H9 (cell line): ENCODE measurements at places on chromosomes 2 and 18. TPM values are rescaled to one million over a fixed set of nuclear protein-coding genes. Genes with fewer than 3 reads are reported as not detected.

DNA sequence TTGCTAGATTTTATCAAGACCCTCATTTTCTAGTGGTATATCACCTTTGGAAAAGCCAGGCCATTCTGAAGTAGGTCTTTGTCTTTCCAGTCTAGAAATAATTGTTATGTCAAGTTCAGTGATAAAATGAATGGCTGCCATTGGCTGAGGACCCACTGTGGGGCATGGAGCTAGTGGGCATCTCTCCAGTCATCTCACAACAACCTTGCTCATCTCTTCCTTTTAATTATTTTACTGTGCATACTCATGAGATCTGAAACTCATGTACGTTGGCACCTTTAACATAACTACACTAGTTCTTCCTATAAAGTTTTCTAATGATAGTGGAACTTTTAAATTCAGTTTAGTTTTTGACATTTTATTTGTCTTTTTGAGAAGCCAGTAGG is 240.9 kb downstream of the SLC8A1 start:
- DNase-seq: no peak
- peaks cover 10% of the 10 kb centered on the region; the same call in 1 of the 2 replicates for H3K4me1 ChIP-seq
- no peak overlapping the region for H3K4me3 ChIP-seq

DNA sequence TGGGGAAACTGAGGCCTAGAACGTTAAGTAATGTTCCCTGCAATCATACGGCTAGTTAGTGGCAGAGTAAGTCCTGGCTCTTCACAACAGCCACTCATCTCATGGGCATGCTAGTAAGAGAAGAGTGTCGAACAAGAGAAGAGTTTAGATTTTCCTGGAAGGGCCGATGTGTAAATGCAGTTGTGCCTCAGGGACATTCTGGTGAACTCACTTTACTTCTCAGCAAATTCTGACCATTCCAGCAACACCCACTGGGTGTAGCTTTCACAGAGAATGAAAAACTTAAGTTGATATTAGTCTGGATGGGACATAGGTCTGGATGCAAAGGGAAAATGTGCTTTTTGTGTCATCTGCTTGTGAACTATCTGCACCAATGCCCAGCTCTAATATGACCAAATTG is 23.5 kb downstream of the MRPL44 start:
- peaks cover 13% of the 10 kb centered on the region for H3K36me3 ChIP-seq
- H3K27me3 ChIP-seq: no peaks in the 10 kb centered on the region
- no peak overlapping the region for H3K27ac ChIP-seq
- no peaks in the 10 kb centered on the region for H3K4me1 ChIP-seq

- no peak overlapping the region for H3K27ac ChIP-seq
- H3K4me3 ChIP-seq: no peak overlapping the region
Observed at GRCh38 chr2:1611886-1612285, 132.4 kb downstream of the PXDN start.

GRCh38 chr2:109151519-109151918 is 22.5 kb downstream of the SH3RF3 start:
- no peaks in the 10 kb centered on the region for H3K27me3 ChIP-seq
- DNase-seq: no peak
- H3K36me3 ChIP-seq: no peaks in the 10 kb centered on the region

DNA sequence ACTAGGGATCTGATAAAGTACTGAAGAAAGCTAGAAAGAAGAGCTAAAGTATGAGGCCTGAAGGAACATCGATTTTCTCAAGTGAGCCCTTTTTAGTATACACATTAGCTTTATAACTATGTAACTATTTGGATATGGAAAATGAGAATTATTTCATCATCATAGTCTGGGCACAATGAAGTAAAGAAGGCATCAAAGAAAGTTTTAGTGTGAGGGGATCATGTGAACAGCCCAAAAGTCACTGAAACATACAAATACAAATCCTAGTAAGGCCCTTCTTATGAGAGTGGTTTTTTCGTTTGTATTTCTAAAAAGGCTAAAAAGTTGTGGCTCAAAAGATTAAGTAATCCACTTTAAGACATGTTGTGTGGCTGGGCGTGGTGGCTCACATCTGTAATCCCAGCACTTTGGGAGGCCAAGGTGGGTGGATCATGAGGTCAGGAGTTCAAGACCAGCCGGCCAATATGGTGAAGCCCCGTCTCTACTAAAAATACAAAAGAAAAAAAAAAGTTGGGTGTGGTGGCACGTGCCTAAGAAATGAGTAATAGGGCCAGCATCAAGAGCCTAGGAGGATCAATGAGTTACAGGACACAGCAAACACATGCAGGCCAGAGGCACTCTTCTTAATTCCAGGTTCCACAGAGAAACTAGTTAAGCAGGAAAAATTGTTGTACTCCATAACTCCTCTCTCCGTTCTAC is 61.9 kb downstream of the PUM2 start:
- H3K27me3 ChIP-seq: no peaks in the 10 kb centered on the region
- no peak overlapping the region for H3K4me3 ChIP-seq
- peaks cover 3% of the 10 kb centered on the region; the same call in 2 of the 3 replicates for H3K36me3 ChIP-seq
- no peaks in the 10 kb centered on the region for H3K4me1 ChIP-seq
- H3K27ac ChIP-seq: no peak overlapping the region
- DNase-seq: no peak

- H3K36me3 ChIP-seq: no peaks in the 10 kb centered on the region
- no peak overlapping the region for H3K4me3 ChIP-seq
- no peak for DNase-seq
- peaks cover 4% of the 10 kb centered on the region; the same call in 1 of the 2 replicates for H3K4me1 ChIP-seq
- no peaks in the 10 kb centered on the region for H3K27me3 ChIP-seq
Observed at GRCh38 chr2:62415019-62415431, 91.0 kb downstream of the TMEM17 start.

GRCh38 chr2:210445116-210445707 is 31.3 kb downstream of the LANCL1 start:
- no peak overlapping the region for H3K27ac ChIP-seq
- H3K27me3 ChIP-seq: no peaks in the 10 kb centered on the region
- peaks cover 47% of the 10 kb centered on the region for H3K36me3 ChIP-seq
- DNase-seq: no peak
- H3K4me1 ChIP-seq: no peaks in the 10 kb centered on the region

DNA sequence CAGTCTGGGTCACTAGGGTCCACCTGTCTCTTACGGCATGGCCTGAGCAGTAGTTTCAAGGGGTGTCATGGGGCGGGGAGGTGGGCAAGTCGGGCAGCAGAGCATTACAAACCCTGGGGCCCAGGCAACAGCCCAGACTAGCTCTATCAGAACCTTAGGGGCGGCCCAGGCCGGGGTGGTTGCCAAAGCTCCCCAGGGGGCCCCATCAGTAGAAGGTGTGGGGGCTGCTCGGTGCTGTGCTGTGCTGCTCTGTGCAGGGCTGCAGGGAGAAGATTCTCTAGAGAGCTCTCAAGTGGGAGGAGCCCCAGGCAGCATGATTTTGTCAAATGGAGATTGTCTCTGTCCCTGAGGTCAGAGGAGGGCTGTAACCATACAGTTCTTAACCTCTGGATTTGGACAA is 36.4 kb upstream of the SLC14A1 start:
- H3K4me3 ChIP-seq: no peak overlapping the region
- peaks cover 10% of the 10 kb centered on the region for H3K4me1 ChIP-seq
- H3K27ac ChIP-seq: no peak overlapping the region
- no peak for DNase-seq

DNA sequence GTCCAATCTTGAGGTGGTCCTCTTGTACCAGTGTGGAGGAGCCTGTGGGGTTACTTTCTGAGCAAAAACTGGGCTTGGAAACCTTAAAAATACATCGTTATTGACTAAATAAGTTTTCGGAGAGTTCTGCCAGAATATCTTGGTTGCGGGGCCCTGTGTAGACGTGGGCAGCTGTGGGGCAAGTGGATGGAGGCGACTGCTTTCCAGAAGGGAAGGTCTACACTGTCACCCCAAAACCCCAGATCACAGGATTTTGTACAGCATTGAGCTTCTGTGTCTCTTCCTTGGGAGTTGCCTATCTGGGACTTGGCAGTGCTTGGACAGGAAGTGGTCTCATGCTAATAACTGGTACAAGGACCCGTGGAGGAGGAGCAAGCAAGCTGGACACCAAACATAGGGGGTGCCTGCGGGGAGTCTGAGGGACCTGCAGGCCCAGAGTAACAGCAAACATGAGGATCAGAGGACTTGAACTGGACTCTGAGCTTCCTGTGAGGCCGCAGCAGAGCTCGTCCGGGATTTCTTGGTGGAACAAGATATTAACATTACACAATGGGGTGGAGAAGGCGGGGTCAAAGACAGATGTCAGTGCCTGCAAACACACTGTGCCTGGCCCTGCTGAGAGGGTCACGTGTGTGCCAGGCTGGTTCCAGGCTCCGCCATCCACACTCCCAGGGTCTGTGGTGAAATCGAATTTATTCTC is 48.0 kb upstream of the CTLA4 start:
- H3K27ac ChIP-seq: no peak overlapping the region
- no peaks in the 10 kb centered on the region for H3K27me3 ChIP-seq
- no peak for DNase-seq
- H3K4me1 ChIP-seq: peaks cover 4% of the 10 kb centered on the region
- no peak overlapping the region for H3K4me3 ChIP-seq

DNA sequence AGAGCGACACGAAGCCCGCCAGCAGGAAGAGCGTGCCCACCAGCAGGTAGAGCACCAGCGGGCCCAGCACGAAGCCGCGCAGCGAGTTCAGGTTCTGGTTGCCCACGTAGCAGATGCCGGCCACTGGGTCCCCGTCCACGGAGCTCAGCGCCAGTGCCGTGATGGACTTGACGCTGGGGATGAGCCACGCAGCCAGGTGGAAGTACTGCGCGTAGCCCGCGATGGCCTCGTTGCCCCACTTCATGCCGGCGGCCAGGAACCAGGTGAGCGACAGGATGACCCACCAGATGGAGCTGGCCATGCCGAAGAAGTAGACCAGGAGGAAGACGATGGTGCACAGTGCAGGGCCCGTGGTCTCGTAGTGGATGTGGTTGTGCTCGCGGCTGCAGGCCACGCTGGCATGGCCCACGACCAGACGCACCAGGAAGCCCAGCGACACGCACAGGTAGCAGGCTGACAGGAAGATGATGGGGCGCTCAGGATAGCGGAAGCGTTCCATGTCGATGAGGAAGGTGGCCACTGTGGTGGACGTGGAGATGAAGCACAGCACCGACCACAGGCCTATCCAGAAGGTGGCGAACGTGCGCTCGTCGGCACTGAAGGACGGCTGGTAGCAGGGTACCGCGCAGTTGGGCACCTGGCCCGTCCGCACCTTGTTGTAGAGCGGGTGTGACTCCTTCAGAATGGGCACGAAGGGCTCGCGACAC is 2.1 kb downstream of the FZD5 start:
- peak; percentile 71 for DNase-seq
- no peaks in the 10 kb centered on the region for H3K27me3 ChIP-seq
- peaks cover 15% of the 10 kb centered on the region; the same call in 1 of the 2 replicates for H3K4me1 ChIP-seq
- peaks cover 59% of the 10 kb centered on the region for H3K36me3 ChIP-seq

DNA sequence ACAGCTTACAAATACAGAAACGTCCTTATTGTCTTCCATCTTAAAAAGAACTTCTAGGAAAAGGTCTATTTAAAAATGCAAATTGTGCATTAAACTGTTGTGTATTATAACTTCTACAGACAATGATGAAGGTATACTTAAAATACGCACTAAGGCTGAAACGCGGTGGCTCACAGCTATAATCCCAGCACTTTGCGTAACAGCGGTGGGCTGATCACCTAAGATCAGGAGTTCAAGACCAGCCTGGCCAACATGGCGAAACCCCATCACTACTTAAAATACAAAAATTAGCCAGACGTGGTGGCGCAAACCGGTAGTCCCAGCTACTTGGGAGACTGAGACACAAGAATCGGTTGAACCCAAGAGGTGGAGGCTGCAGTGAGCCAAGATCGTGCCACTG is 4.9 kb downstream of the CUL3 start:
- no peak for DNase-seq
- no peak overlapping the region for H3K27ac ChIP-seq
- H3K27me3 ChIP-seq: no peaks in the 10 kb centered on the region
- no peak overlapping the region; the same call in 2 of the 3 replicates for H3K4me3 ChIP-seq
- peaks cover 6% of the 10 kb centered on the region; the same call in 1 of the 2 replicates for H3K4me1 ChIP-seq
- peaks cover 6% of the 10 kb centered on the region; the same call in 2 of the 3 replicates for H3K36me3 ChIP-seq

- H3K4me1 ChIP-seq: peaks cover 2% of the 10 kb centered on the region; the same call in 1 of the 2 replicates
- H3K4me3 ChIP-seq: no peak overlapping the region
- no peaks in the 10 kb centered on the region for H3K27me3 ChIP-seq
- DNase-seq: no peak
- no peaks in the 10 kb centered on the region for H3K36me3 ChIP-seq
- no peak overlapping the region for H3K27ac ChIP-seq
Observed at GRCh38 chr2:210553373-210553772, 3.0 kb upstream of the CPS1 start.

GRCh38 chr18:50209311-50209710 is 14.4 kb upstream of the MYO5B start:
- no peak overlapping the region for H3K27ac ChIP-seq
- no peak overlapping the region for H3K4me3 ChIP-seq

- no peak overlapping the region for H3K27ac ChIP-seq
- no peaks in the 10 kb centered on the region; the same call in 2 of the 3 replicates for H3K36me3 ChIP-seq
- H3K4me3 ChIP-seq: no peak overlapping the region
Observed at GRCh38 chr2:211281430-211282073, 725.2 kb downstream of the CPS1 start.

- no peaks in the 10 kb centered on the region for H3K27me3 ChIP-seq
- H3K4me3 ChIP-seq: no peak overlapping the region
- no peak for DNase-seq
- H3K27ac ChIP-seq: no peak overlapping the region
Observed at GRCh38 chr2:65980531-65980930, 454.4 kb upstream of the MEIS1 start.

GRCh38 chr18:9401176-9401575 is 66.6 kb downstream of the TWSG1 start:
- H3K4me3 ChIP-seq: no peak overlapping the region
- H3K36me3 ChIP-seq: peaks cover 16% of the 10 kb centered on the region
- H3K27me3 ChIP-seq: no peaks in the 10 kb centered on the region
- H3K4me1 ChIP-seq: no peaks in the 10 kb centered on the region
- DNase-seq: no peak
- H3K27ac ChIP-seq: no peak overlapping the region

GRCh38 chr2:231530099-231531011 is at the start of gene NMUR1:
Gene NMUR1 (minus strand): TSS chr2:231530445. CDS start chr2:231530361, 84 bp downstream.
- peak within 1 kb of the TSS; percentile 64 for H3K4me3 ChIP-seq
- H3K27me3 ChIP-seq: peaks cover 4% of the 10 kb centered on the region; the same call in 1 of the 2 replicates
- H3K27ac ChIP-seq: no peak within 1 kb of the TSS
- DNase-seq: peak; percentile 75

Gene MC2R
- not detected in 2 replicates for total RNA-seq

Gene CDH20
- total RNA-seq: not detected in 2 replicates

Gene KLHL14
- total RNA-seq: 0.90 and 1.0 TPM in 2 replicates

Gene LIPG
- total RNA-seq: 4.4 and 6.1 TPM in 2 replicates

Gene SLC35F5
- 26.2 and 31.3 TPM in 2 replicates for total RNA-seq

Gene EHD3
- 8.3 TPM in 2 replicates for total RNA-seq
